Anterior cingulate cortex (tissue), 58 donors: ENCODE measurements at places on chromosomes 7 and 10.

GRCh38 chr10:4888236-4888635, 62.2 kb downstream of the AKR1E2 start:
- DNase-seq: no peak

DNA sequence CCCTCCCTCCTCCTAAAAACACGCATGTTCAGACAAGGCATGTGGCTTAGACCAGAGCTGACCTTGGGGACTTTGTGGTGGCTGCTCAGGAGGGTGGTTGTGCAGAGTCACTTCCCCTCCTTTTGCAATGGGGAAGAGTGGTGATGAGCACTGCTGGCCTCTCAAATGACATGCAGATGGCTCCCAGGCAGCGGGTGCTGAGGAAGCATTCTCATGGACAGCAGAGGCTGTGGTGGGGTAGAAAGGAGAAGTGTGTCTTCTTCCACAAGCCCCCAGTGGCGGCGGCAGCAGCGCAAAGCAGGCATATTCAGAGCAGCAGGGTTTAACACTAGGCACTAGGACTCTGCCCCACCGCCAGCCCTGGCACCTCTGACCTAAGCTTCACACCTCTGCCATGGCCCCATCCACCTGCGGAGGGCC, 105.9 kb upstream of the ANLN start:
- DNase-seq: no peak

- no peak for DNase-seq
Observed at GRCh38 chr10:4431114-4431863, 394.7 kb upstream of the AKR1E2 start.

GRCh38 chr10:120803972-120804371, 47.2 kb upstream of the WDR11 start:
- DNase-seq: no peak

DNA sequence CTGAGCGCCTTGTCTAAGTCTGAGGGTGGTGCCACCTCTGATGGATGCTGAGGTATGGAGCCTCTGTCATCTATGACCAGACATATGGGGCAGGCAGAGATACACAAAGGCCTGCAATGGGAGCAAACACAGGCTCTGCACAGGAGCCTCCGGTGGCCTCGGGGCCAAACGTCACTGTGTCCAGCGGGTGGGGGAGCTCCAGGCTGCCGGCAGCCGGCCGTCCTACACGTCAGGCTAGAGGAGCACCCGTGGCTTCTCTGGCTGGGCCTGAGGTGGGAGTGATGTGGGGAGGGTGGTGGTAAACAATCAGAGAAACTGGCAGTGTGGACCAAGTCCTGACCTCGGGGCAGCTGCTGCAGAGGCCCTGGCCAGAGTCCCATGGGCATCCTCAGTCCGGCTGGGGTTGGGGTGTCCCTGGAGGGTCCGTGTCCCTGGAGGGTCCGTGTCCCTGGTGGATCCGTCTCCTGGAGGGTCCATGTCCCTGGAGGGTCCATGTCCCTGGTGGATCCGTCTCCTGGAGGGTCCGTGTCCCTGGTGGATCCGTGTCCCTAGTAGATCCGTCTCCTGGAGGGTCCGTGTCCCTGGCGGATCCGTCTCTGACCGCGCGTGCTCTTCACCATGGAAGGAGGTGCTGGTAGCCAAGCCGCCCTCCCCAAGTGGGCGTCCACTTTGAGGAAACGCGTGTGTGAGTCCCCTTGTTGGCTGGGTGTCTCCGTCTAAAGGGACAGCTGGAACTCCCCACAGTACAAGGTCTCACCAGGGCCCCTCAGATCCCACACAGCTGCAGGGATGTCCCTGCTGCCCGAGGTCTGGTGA, 24.2 kb upstream of the FAM20C start:
- DNase-seq: no peak

DNA sequence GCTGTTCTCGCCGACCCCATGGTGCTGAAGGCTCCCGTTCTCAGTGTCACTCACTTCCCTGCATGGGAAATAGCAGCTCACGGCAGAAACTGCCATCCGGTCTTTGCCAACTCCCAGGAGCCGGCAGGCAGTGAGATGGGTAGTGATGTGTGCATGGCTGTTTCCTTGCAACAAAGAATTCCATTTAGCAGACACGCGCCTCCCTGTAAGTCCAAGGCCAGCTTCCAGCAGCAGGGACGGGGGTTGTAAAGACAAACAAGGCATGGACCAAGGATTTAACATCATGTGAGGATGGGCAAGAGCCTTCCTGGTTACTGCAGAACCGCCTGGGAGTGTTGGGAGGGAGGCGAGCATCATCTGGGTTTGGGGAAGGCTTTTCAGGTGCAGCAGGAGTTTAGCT, 273.1 kb downstream of the GLRX3 start:
- DNase-seq: no peak

GRCh38 chr10:111113961-111114757, 37.3 kb downstream of the ADRA2A start:
- DNase-seq: no peak

DNA sequence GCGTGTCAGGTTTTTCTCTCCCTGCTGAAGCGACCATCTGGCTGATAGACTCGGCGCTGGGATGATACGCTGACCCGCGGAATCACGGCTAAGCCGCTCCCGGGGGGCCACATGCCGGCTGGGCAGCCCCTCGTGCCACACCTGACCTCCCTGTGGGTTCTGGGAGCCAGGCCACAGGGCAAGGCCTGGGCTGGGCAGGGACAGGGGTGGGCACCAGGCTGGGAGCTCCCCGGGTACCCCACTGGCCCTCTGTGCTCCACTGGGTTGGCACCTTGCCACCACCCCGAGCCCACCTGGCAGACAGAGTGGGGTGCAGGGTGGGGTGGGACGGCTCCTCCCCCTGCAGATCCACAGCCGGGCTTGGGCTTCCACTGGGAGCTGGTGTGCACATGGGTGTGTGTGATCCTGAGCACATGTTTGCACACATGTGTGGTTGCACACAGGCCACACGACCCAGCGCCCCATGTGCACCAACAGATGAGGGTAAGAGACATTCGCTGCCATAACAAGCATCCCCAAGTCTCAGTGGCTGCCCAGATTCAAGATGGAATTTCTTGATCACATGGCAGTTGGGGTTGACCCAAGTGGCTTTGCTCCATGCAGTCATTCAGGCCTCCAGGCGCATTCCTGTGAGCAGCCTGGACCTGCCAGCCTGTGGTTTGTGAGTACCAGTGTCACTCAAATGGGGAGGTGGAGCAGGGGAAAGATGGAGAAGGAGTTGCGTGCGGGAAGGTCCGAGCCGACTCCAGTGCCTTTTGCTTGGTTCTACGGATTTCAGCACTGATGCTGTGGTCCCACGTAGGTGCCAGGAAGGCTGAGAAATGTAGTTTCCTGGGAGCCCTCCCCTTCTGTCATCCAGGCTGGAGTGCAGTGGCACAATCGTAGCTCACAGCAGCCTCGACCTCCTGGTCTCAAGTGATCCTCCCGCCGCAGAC, 79.7 kb downstream of the UNCX start:
- DNase-seq: no peak
